ENCODE measurements at places on chromosomes 3 and 15. TPM values are rescaled to one million over a fixed set of nuclear protein-coding genes. Genes with fewer than 3 reads are reported as not detected.

The GOLGA8M gene
- 3.6 TPM for total RNA-seq

The APOD gene
- total RNA-seq, result 442 TPM

The MNS1 gene
- 4.1 TPM for total RNA-seq

The UBAP1L gene
- 37.8 TPM for total RNA-seq

The ADAMTS9 gene
- 4.3 TPM for total RNA-seq

The BTLA gene
- total RNA-seq, result not detected

The CGNL1 gene
- 15.8 TPM for total RNA-seq

The KBTBD13 gene
- total RNA-seq, result not detected

The ZBTB20 gene
- 138 TPM for total RNA-seq

The SUCNR1 gene
- 0.13 TPM for total RNA-seq

The CFAP161 gene
- 1.1 TPM for total RNA-seq

The PCCB gene
- 49.4 TPM for total RNA-seq

The PSTPIP1 gene
- 9.5 TPM for total RNA-seq

The CPLX3 gene
- total RNA-seq, result 3.3 TPM

The FHIT gene
- 36.0 TPM for total RNA-seq

The TNNC1 gene
- 1.3 TPM for total RNA-seq

The CLEC3B gene
- total RNA-seq, result 38.8 TPM

The STAB1 gene
- 68.8 TPM for total RNA-seq

The BFSP2 gene
- 1.9 TPM for total RNA-seq

The GPR149 gene
- 0.72 TPM for total RNA-seq

The CCDC54 gene
- not detected for total RNA-seq

The VILL gene
- total RNA-seq, result 7.7 TPM

The AMT gene
- 10.3 TPM for total RNA-seq

The LPP gene
- 47.1 TPM for total RNA-seq

The CYP1A2 gene
- total RNA-seq, result not detected

The CYP11A1 gene
- total RNA-seq, result 2.3 TPM
